ENCODE measurements at places on chromosomes 4 and X. TPM values are rescaled to one million over a fixed set of nuclear protein-coding genes. Genes with fewer than 3 reads are reported as not detected.

PRPS2 gene
- 21.6 TPM for total RNA-seq

DNA sequence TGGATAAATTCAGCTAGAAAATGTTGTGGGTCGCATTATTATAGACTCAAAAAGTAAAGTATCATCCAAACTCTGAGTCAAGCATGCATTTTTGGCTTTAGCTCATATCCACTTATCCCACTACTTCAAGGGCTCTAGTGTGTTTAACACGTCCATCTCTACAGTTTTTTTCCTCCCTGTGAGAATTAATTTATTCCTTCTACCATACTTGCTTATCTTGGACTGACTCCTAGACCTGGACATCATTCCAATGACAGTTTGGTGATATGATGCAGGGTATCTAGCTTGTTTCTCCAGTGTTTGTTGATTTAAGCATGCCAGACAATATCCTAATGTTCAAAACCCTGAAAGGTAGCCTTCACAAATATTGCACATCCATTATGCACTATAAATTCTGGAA, 1037.1 kb upstream of the INTU start:
- no peak for DNase-seq

DNA sequence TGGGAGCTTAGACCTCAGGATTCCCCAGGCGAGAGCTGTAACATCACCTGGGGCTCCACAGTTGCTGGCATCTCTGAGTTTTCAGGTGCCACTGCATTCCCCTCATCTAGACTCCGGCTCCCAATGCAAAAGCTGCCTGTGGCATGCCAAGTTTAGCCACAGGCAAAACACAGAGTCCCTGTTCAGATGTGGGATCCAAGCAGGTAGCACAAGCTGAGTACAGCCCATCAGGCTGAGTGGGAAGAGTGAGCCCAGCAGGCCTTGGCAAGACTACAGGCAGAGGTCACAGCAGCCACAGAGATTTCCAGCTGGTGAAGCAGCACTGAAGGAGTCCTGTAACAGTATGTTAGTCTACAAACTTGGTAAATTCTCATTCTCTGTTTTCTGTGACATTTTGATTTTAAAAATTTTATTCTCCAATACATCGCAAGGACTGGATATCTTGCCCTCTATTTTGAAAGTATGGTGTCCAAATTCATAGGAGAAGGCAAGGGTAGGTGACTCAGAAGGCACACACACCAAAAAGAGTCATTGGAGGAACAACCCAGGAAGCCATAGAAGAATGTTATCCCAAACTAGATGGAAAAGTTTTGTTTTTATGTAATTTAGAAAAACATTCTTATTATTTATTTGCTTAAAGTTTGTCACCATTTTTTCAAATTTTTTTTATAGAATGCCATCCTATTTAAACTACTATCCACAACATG, 13.6 kb upstream of the CXCL2 start:
- no peak for DNase-seq

DNA sequence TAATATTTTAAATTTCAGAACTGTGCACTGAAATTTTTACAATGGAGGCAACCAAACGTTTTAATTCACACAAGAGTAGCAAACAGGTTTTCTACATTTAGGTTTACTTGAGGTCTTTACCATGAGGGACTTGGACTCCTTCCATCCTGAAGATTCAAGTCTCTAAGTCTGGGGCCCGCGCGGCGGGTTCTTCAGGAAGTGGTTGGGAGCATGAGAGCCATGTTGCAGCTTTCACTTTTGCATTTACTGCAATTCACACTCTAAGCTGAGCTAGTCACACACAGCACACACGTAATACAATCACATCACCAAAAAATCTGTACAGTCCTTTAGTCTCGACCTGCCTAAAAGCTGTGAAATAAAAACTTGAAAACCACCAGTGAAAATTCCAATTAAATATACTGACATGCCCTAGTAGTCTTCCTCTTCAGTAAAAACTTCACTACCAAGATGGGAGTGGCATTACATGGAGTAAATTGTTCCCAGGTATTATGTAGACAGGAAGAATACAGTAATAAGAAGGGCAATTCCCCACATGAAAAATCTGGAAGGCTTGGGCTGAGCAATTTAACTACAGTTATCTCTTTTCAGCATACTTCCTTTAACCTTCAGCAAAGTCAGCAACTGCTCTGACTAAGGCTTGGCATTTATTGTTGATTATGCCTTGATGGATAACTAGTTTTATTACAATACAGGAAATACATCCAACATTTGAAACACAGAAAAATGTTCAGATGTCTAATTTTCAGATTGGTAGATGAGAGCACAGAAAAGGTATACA, 571.1 kb upstream of the DIPK2B start:
- DNase-seq: peak; percentile 86

Measured in fibroblast of villous mesenchyme (primary cell).